ENCODE measurements at places on chromosomes 3 and 15.

DNA sequence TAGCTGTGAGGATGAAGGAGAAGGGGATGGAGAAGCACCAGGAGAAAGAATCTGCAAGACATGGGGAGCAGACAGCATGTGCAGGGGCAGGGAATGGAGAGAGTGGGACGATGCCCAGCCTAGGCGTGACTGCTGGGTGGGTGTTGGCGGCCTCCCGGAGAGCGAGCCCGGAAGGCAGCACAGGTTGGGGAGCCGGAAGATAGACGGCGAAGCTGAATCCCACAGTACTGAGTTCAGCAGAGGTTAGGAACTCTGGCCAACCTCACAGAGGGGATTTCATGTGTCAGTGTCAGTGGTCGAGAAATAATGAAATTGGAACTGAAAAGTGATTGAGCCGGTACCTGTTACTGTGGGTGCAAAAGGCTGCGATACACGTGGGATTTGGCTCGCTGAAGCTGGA lies 55.2 kb downstream of the PXYLP1 start:
- no peak for DNase-seq

DNA sequence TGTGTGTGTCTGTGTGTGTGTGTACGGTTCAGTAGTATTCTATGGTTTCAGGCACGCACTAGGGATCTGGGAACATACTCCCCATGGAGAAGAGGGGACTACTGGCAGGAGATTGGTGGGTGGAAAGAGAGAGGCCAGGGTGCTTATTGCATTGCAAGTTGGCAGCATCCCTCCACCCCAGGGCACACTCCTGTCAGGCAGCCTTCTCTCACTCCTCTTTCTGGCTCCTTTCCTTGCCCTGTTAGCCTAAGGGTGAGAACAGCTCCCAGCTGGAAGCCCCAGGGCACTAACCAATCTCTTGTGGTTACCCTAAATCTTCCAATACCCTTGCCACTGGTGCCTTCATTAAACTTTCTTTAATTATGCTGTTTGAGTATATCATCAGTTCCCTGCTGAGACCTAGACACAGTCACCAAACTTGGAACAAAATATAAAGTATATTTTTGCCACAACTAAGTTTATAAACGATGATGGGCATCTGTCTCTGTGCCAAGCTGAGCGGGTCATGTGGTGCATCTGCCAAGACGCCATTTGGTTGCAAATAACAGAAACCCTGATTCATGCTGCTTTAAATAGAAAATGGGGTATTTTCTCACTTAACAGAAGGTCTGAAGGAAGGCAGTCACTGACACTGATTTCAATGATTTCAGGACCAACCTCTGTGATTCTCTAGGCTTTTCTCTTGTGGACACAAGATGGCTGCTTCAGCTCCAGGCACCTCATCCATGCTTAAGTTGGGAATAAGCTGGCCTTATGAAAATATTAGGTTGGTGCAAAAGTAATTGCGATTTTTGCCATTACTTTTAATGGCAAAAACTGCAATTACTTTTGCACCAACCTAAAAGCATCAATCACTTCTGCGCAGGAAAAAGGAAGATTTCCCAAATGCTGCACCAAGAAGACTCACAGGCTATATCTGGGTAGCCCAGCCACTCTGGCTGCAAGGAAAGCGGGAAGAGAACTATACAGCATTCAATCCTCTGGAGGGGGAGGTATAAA lies 476.9 kb upstream of the PROK2 start:
- DNase-seq: no peak

DNA sequence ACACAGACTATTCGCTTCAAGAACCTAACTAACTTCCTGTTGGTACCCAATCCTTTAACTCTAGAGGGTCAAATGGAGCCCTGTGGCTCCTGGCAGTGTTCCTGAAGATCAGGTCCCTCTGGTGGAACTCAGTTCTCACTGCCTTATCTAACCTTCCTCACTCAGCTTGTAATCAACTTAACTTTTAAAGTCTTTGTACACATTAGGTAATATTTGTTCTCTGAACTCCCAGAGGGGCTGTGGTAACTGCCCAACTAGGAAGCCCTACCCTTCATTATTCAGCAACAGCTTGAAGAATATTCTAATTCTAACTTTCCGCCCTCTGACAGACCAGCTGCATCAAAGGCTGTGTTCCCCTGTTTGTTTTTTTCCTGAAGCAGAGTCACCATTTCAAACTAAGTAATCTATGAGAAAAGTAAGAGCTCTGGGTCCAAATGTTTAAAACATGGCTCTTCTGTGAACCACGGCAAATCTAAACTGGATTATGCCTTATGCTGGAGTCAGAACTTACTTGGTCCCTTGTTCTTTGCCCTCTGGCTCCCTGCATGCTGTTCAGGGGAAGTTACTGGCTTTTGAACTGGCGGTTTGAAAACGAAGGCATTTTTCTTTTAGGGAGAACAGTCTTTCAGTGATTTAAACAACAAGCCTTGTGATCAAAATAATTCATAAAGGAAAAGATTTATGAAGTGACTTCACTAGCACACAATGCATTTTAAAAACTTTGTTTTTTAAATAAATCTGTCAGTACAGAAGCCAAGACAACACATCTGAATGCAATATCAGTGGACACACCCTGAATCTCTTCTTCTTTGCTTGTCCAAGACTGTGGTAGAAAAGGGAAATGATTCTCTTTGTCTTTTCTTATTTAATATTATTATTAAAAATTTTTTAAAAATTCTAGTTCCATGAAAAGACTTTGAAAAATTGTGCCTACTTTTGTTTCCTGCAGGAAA lies 365.6 kb downstream of the TIGIT start:
- DNase-seq: no peak

GRCh38 chr3:128423525-128424147 lies 43.1 kb downstream of the DNAJB8 start:
- DNase-seq: no peak

- DNase-seq: no peak
Observed at GRCh38 chr3:175433026-175433674, 574.0 kb downstream of the NAALADL2 start.

DNA sequence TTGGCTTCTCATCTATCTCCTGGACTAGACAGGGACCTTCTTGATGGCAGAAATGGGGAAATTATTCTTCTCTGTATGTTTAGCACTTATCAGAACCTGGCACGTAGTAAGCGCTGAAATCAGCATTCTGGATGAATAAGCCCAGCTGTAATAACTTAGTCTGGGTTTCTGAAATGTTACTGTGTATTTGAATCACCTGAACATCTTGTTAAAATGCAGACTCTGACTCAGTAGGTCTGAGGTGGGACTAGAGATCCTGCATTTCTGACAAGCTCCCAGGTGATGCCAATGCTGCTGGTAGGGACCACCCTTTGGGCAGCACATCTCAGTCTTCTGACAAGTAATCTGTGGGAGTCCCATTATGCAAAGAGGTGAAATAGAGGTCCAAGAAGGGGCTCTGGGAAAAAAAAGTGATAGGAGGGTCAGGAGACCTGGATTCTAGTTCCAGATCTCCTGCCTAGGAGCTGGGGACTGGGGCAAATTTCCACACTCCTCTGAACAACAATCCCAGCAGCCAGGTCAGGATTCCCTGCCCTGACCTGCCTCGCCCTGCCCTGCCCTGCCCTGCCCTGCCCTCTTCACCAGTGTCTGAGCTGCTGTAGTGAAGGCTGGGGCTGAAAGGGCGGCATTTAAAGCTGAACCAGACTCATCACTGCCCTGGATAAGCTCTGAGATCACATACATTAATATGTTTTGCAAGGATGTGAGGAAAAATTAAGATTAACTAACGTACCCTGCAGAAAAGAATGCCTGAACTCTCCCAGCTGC lies 17.2 kb upstream of the SLC6A11 start:
- no peak for DNase-seq

- no peak for DNase-seq
Observed at GRCh38 chr15:41018534-41018933, 65.3 kb downstream of the CHAC1 start.

GRCh38 chr15:56984681-56985481 lies 66.4 kb downstream of the TCF12 start:
- no peak for DNase-seq

Measured in GM12891 (cell line).